ENCODE measurements at places on chromosomes 6 and 20.

- DNase-seq, result no peak
Measured at GRCh38 chr20:49534255-49534712, 33.7 kb downstream of the PTGIS start.

- DNase-seq, result no peak
Measured at GRCh38 chr6:112342511-112342910, 4.6 kb upstream of the RFPL4B start.

- no peak for DNase-seq
Measured at GRCh38 chr6:41607736-41608135, 30.5 kb upstream of the MDFI start.

GRCh38 chr6:155832596-155832995, 377.0 kb upstream of the NOX3 start:
- no peak for DNase-seq

GRCh38 chr20:62063981-62064769, 1.5 kb downstream of the TAF4 start:
- no peak for DNase-seq

DNA sequence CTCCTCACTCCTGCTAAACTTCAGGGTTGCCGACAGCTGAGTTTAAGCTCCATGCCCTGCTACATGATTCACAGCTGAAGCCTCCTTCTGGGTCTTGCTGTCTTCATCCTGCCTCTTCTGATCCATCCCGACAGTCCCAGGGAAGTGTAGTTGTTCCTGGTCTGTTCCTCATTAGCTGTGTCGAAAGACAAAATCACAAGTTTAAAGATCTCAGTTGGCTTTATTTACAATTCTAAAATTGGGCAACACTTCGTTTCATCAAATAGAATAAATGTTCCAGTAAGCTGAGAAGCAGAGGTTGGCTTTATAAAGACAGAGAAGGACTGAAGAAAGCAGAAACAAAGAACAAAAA, 4.1 kb upstream of the SLC2A10 start:
- no peak for DNase-seq

DNA sequence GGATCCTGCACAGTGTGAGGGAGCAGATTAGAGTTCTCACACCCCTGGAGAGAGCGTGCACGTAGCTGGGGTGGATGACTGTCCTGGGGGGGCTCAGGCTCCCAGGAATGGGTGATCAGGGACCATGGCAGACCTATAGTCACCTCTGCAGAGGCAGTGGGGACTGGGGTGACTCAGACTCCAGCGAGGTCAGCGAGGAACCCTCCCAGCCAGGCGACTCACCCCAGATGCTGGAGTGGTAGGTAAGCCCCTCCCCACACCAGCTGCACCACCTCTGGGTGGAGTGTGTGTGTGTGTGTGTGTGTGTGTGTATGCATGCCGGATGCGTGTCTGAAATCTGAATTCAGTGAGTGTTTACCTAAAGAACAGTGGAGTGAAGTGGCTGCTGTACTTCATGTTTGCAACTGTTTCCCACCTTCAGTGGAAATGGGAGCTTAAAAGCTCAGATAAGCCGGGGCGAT, 17.4 kb upstream of the GTSF1L start:
- DNase-seq, result no peak

DNA sequence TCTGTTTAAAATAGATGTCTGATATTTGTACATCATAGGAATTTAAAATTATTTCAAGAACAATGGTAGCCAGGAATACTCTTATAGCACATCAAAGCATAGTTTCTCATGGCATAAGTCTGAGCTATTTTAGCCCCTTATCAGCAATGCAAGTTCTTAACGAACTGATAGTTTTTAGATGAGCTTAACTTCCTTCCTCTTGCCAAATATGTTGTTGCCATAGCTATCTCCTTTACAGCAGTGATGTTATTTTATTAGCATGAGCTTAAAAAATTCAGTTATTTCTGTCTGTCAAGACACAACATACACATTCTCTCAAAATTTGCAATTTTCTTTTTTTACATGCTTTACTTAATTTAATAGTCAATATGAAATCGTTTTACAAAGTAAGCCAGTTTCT, 867.2 kb downstream of the PHF3 start:
- DNase-seq, result no peak

DNA sequence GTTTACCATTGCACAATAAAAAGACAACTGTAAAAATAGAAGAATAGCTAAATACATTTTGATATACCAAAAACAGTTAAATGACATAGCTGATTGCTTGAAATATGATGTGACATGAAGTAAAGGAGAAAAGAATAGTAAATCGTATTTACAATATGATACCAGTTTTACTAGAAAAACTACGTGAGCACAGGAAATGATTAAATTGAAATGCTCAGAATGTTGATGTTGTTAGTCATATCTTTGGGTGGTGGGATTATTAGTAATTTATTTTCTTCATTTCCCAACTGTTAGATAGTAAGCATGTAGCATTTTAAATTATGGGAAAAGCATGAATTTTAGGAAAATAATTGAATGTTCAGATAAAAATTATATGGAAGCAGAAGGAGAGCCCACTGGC, 268.3 kb upstream of the TAB2 start:
- no peak for DNase-seq

- DNase-seq, result no peak
Measured at GRCh38 chr6:34132486-34133185, 13.3 kb downstream of the GRM4 start.

DNA sequence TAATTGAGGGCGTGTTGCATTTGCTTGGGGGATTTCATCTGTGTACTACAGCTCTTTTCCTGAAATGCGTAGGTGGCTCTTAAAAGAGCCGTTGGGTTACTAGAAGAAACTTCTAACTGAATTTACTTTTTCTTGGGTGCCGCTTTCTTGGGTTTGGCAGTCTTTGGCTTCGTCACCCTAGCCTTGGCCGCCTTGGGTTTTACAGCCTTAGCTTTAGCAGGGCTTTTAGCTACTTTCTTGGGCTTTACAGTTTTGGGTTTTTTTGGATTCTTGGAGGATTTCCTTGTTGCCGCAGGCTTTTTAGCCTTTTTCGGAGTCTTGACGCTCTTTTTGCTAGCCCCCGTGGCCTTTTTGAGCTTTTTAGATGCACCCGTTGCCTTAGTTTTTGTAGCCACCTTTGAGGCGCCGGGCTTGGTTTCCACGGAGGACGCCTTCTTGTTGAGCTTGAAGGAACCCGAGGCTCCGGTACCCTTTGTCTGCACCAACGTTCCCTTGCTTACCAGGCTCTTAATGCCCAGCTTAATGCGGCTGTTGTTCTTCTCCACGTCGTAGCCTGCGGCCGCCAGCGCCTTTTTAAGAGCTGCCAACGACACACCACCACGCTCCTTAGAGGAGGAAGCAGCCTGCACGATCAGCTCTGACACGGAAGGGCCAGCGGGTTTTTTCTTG, 54.5 kb downstream of the TRIM38 start:
- DNase-seq, result no peak

DNA sequence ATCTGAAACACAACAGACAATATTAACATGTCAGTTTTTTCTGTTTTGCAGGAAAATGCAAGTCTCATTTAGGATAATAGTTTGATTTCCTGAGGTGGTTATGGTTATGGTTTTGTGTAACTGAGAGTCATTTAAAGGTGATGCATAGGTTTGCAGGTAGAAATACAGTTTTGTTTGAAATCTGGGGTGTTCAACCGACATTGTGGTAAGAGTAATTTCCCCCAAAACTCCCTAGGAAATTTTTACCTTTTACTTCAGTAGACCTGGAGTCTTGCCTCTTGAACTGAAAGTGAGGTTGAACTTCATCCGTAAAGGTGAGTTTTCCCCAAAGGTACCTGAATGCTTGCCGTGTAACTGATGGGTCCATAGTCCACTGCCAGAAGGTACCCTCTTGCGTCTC, 71.4 kb downstream of the JARID2 start:
- DNase-seq, result no peak

DNA sequence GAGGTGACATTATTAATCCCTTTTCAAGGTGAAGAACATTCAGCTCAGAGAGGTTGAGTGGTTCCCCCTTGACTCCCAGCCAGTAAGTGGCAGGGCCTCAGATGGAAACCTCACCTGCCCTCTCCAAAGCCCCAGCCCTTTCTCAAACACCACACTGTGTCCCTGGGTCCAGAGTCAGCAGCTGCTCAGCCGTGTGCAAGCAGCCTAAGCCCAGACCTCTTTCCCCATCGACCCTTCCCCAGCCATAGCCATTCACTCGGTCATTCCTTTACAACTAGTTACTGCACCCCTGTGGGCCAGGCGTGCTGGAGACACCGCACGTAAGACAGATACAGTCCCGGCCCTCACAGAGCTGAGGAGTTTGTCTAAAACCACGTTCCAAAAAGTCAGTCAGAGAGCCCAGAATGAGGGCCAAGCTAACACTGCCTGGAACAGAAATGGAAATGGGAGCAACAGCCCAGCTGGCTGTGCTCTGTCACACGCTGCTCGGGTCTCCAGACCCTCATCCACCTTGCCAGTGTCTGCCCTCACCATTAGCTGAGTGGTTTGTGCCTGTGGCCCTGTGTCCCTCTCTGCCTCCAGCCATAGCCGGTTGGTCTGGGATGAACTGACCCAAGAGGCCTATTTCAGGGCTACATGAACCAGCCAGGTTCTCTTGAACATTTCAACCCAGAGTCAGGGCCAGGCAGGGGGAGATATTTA, 29.6 kb downstream of the ZC3H12D start:
- DNase-seq, result no peak

- DNase-seq, result peak; percentile 57
Measured at GRCh38 chr6:167826230-167826895, 348 bp upstream of the AFDN start.

DNA sequence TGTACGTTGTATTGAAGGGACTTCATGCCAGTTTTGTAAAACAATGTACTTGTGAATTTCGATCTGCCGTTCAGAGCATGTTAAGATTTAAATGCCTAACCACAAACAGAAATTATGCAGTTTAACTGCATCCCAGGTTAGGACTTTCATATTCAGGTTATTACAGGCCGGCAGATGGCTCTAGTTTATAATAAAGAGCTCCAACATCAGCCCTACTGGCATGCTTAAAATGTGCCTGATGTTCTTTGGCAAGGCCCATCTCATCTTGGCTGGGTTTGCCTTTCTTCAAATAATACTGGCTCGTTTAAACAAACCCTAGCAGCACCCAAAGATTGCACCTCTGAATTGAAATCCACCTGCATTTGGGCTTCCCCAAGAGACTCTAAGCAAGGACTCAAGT, 169.3 kb upstream of the RIN2 start:
- no peak for DNase-seq

DNA sequence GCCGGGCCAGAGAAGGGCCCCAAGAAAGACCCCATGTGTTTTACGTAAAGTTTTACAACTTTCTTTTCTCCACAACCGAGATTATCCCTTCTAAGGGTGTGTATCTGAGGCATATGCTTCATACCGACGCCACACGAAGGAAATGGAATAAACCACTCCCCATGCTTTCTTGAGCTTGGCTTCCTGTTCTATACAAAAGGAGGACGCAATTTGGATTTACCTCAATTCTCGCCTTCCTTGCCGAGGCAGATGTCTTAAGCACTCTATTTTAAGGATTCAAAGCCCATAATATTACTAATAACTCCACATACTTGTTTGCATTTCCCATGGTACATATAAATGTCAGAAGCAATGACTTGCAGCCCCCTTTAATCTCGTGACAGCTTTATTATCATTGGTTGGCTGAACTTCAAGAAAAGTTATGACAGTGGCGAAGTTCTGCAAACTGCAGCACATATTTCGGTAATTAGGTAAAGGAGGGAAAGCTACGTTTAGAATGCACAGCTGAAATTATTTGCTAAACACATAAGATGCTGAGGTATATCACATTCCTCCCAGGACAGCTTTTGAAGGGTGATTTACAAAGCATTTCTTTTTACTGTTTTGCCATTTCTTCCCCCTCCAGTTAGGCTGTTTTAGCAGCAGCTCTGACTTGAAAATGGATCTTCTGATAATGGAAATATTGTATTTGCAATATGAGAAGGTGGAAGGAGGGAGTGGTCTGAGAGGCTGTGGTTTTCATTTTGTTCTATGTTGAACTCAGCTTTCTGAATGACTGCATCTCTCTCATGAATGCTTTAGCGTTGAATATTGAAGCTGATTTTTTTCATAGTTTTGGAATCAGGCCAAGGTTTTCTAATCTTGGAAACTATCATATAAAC, 330.5 kb downstream of the EPHA7 start:
- no peak for DNase-seq

GRCh38 chr6:70725817-70726415, 58.2 kb downstream of the SMAP1 start:
- DNase-seq, result no peak

- DNase-seq, result no peak
Measured at GRCh38 chr6:17714879-17715851, 8.4 kb upstream of the NUP153 start.

DNA sequence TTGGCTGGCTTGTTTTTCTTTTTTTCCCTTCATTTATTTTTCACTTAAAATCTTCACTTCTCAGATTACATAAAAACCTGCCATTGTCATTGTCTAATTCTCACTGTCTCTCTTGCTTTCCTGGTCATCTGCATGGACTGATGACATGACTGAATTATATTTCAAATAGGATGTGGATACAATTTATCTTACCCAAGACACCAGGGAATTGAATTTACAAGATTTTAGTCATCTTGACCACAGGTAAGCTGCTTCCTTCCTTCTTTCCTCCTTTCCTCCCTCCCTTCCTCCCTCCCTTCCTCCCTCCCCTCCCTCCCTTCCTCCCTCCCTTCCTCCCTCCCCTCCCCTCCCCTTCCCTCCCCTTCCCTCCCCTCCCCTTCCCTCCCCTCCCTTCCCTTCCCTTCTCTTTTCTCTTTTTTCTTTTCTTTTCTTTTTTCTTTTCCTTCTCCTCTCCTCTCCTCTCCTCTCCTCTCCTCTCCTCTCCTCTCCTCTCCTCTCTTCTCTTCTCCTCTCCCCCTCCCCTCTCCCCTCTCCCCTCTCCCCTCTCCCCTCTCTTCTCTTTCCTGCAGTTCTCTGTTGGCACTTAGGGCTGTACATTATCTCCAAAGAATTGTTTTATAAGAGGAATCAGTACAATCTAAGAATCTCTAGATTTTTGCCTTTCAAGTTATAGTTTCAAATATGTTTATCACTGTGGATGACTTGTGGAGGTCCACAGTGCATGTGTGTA, 171.5 kb downstream of the CARMIL1 start:
- DNase-seq, result no peak

DNA sequence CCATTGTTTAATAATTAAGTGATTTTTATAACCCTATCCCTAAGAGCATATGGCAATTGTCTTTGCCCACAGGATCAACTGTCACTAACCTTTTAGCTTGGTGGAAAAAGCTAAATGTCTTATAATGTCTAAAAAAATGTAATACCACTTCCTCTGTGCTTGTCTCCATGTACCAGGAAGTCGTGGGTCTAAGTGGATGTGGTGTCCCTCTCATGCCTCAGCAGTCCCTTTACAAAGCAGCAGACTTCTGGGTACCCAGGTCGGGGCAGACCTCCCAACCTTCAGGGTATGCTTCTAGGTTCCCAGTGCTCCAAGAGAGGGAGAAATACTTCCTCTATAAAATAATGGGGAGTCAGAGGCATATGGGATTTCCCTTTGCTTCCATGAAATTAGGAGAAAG, 74.7 kb downstream of the ZHX3 start:
- no peak for DNase-seq

GRCh38 chr6:158797331-158798310, 21.5 kb downstream of the EZR start:
- DNase-seq, result no peak

DNA sequence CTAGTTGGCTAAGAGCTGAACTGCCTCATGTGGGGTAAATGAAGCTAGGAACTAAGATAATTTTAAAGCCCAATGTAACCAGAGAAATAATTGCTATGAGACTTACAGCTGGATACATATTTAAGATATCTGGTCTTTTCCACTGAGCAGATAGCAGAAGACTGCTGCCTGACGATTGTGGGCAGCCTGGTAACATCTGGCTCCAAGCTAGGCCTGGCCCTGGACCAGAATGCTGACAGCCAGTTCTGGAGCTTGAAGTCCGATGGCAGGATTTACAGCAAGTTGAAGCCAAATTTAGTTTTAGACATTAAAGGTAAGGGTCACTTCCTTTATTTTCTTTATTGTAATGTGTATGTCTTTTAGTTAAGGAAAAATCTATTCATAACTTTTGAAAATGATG, 65.7 kb downstream of the RTN4IP1 start:
- DNase-seq, result no peak
